ENCODE measurements at places on chromosomes 6 and 20.
A peak's percentile ranks its signal among the peaks of the same experiment; 100 is the strongest.

- DNase-seq, result no peak
Measured at GRCh38 chr6:143605906-143606521, 71.8 kb upstream of the PHACTR2 start.

- no peak for DNase-seq
Measured at GRCh38 chr6:82862543-82862942, 203.1 kb downstream of the UBE3D start.

DNA sequence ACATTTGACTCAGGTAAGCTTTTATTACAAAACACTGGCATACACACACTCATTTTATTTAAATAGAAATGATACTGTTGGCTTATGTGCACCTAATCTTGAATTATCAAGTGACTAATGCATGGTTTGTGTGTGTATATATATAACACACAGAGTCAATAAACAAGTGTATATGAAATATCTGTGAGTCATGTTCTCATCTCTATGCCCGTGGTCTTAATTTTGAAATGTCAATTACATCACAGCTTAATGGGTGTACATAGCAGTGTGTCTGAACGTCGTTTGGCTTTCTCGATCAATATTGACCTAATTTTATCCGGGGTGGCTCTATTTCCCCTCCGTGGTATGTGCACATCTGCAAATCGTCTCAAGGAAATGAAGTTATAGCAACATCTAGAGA is 104.0 kb upstream of the ZFP64 start:
- no peak for DNase-seq

DNA sequence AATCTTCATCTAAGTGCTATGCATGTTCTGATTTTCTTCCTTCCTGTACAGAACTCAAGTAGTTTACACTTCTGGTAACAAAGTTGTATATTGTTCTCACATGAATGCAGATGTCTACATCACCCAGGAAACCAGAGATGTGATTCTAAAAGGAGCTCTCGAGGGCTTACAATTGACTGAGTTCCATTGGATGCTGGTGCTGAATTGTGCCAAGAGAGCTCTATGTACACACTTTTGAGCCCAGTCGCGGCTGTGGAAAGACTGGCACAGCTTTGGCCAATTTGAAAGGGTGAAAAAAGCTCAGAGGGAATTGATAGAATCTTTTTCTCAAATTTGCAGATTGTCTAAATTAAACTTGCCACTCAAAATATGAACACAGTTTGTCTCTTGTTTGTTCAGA is 340.7 kb downstream of the LMBRD1 start:
- DNase-seq, result no peak

GRCh38 chr6:158938220-158938619 is 61.8 kb downstream of the RSPH3 start:
- DNase-seq, result no peak

- no peak for DNase-seq
Measured at GRCh38 chr6:12923644-12924235, 207.2 kb downstream of the PHACTR1 start.

DNA sequence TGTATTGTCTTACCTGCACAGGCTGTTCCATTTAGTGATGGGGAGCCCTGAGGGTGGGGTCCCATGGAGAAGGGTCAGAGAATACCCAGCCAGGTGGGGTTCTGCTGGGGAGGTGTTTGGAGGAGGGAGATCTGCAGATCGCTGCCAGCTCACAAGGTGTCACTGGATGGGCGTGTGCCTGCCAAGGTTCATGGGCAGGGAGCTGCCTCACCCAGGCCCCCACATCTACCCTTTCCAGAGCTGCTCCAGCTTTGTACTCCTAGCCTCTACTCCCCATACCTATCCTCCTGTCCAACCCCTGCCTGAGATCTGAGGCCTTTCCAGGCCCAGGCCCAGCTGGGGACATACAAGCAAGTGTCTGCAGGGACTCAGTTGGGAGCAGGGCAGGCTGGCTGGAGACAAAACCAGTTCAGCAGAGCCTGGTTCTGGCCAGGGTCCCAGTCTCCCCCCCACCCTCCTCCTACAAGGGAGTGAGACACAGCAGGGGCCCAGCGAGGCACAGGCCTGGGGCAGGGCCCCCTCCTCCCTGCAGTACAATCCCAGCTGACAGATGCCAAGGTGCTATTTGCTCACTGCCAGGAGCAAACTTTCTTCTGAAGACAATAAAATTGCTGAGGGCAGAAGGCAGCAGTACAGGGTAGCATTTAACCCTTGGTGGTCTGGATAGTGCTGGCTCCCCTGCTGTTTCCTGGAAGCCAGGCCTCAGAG is 19.7 kb downstream of the SPDEF start:
- DNase-seq, result no peak

DNA sequence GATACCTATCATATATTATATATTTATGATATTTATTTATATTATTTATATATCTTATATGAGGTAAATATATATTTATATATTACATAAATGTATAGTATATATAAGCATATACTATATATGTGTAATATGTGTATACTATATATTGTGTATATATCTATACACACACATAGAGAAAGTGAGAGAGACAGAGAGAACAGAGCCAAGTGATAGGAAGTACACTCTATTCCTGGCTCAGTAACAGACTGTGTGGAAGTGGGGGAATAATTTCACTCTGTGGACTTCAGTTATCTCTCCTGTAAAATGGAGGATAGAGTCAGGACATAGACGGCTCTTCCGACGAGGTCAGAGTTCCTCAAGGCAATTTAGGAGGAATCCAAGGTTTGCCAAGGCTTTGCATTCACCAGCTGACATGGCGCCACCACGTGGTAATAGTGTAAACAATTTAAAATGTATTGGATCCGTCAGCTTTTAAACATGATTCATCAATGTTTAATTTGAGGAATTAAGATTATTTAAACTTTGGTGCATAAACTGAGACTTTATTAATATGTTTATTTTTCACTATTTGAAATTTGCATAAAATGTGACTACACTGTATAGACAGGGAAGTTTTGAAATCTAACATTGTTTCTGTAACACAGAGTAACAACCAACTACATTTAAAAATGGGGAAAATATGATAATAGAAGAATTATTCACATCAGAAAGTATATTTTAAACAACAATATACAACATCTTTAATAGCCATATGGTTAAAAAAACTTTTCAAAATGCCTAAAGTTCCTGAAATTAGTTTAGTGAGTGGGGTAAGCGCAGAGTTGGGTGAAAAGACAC is 75.4 kb upstream of the TMEM244 start:
- DNase-seq, result no peak

DNA sequence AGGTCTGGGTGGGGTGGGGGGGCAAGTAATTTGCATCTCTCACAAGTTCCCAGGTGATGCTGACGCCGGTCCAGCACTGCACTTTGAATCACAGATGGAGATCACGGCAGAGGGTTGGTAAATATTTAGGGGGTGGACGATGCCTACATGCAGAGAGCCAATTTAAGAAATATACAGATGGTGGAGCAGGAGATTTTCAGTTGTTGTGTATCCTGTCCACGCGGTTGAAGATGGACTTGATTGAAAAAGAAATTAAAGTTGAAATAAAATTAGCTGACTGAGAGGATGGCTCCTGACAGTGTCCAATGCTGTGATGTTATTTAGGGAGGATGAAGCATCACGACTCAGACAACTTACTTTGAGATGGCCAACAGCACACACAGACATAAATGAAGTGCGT is 74.6 kb downstream of the PHACTR3 start:
- no peak for DNase-seq

DNA sequence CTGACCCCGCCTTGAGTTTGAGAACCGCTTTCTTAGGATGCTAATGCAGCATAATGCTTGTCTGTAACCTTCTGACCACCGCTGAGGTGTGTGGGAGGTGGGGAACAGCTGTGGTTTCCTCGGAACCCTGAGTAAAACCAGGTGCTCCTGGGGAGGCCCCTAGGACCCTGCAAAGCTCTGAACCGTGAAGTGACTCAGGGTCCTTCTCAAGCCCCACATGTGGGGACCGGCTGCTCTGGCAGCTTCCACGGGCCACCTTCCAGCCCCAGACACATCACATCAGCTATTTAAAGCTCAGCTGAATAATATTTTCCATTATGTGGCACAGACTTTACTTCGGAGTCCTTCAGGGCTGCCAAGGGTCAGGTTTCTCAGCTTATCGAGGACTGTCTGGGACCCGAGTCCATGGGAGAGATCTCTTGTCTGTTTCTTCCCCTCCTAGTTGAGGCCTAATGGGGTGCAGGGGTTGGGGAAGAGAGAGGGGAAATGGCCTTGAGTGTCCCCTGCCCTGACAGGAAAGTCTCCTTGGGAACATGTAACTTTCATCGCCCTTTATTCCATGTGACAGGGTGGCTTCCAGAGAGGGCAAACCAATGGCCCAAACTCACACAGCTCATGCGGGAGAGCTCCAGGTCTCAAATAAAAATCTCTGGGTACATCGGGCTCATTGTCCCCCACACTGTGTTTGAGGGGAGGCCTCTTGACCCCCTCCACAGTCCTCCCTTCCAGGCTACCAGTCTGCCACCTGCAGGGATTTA is 186.1 kb upstream of the SLC24A3 start:
- DNase-seq, result no peak

- no peak for DNase-seq
Measured at GRCh38 chr6:157982102-157982562, 469 bp downstream of the SYNJ2 start.

- DNase-seq, result no peak
Measured at GRCh38 chr6:66675906-66676305, 968.9 kb upstream of the EYS start.

- no peak for DNase-seq
Measured at GRCh38 chr6:161804838-161805237, 531.0 kb upstream of the AGPAT4 start.

- no peak for DNase-seq
Measured at GRCh38 chr6:118122161-118122725, 215.2 kb downstream of the SLC35F1 start.

- peak; percentile 9 for DNase-seq
Measured at GRCh38 chr20:62716198-62716940, 7.7 kb downstream of the NTSR1 start.

DNA sequence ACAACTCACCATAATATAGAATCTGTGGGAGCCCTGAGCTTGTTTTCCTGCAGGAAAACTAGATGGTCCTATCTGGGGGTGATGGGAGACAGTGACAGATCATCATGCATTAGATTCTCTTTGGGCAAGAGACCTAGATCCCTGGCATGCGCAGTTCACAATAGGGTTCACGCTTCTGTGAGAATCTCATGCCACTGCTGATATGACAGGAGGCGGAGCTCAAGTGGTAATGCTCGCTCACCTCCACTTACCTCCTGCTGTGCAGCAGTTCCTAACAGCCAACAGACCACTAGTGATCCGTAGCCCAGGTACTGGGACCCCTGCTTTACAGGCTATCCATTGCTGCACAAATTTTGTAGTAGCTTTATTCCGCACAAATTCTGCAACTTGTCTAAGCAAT is 84.5 kb downstream of the HIVEP2 start:
- DNase-seq, result no peak

DNA sequence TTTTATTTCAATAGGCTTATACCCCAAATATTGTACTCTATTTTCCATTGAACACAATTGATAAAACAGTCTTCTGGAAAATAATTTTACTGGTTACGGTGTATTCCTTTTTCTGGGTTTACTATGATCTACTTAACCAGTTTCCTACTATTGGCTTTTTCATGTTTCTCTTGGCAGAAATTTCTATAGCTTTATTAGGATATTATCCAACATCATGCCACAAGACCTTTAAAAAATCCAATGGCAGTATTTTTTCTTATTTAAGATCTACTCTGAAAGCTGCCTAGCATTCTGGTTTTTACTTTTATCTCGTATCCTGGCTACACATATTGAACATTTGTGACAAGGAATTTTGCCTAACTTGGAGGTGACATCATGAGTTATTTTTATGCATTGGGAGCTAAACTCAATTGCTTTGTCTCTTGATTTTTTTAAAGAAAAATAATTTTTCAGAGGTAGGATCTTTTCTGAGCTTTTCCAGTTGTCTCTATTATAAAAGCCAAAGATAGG is 45.5 kb downstream of the SLC9A8 start:
- no peak for DNase-seq

GRCh38 chr20:19615629-19616028 is 142.4 kb upstream of the RIN2 start:
- no peak for DNase-seq

DNA sequence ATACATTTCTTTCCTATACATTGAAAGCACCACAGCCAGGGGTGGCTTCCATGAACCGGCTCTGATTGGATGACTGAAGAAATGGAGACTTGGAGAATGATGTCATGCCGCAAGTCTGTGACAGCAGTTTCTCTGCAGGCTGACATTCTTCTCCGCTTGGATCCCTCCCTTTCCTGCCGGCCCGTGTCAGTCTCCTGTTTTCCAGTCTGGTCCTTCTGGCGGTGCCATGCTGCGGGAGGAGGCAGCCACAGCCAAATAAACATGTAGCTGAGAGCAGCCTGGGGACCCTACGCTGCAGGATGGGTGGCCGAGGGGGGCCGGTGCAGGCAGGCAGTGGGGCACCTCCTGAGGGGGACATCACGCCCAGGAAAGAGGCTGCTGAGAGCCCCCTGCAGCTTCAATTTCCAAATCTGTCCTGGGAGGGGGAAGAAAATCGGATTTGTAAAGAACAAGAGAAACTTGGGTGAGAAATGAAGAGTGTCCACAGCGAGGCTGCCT is 178.0 kb downstream of the TAF4 start:
- no peak for DNase-seq

- DNase-seq, result peak; percentile 67
Measured at GRCh38 chr20:62618611-62619529, 23.4 kb upstream of the SLCO4A1 start.

GRCh38 chr20:63314566-63315239 is 21.7 kb downstream of the COL20A1 start:
- no peak for DNase-seq

DNA sequence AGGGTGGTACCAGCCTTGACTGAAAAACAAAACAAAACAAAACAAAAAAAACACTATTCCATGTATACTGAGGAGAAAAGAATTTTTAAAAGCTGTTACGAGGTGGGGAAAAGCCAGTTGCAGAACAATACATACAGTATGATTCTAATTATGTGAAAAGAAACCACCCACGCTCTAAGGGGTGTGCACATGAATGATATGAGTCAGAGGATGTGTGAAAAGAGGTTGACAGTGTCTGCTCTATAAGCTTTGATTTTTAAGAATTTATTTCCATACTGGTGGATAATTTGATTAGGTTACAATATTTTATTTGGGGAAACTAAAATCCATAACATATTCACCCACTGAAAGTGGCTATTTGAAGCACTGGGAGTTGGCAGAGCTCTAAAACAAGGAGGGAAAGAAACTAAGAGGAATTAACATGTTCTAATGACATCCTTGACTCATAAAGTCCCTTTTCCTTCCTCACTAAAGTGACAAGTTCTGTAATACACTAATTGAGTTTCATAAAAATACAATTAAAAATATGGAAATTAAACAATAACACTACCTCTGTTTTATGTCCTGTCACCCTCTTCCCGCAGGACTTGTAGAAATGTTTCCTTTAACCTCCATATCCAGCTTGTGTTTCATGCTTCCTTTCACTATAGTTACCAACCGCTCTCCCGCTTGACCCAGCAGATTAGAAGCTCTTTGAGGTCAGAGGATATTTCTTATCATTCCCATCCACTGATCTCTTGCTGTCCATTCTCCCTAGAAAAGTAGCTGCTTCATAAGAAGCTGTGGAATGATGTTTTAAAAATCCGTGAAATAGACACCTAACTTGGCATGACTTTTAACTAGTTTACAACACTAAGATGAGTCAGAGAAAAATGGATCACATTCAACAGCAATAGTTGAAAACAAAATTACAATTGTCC is 118.6 kb upstream of the CCDC28A start:
- peak; percentile 4 for DNase-seq

- DNase-seq, result no peak
Measured at GRCh38 chr6:166440106-166440505, 57.4 kb upstream of the MPC1 start.

- DNase-seq, result no peak
Measured at GRCh38 chr6:146595972-146596731, 2.6 kb upstream of the ADGB start.

GRCh38 chr6:38248500-38249234 is 391.1 kb downstream of the BTBD9 start:
- no peak for DNase-seq

Measured in stimulated activated CD8-positive, alpha-beta memory T cell treated with anti-CD3 and anti-CD28 coated beads, Interleukin-15, amount 100 ng/mL, for 48 hours (primary cell).